ENCODE measurements at places on chromosomes 2 and 18.

GRCh38 chr2:120379916-120380893 is 34.3 kb downstream of the INHBB start:
- DNase-seq, result no peak

- DNase-seq, result no peak
These were observed 21.7 kb downstream of the TMX3 start for GRCh38 chr18:68693091-68693815.

- no peak for DNase-seq
These were observed 689 bp upstream of the YWHAQ start for GRCh38 chr2:9631553-9631819.

DNA sequence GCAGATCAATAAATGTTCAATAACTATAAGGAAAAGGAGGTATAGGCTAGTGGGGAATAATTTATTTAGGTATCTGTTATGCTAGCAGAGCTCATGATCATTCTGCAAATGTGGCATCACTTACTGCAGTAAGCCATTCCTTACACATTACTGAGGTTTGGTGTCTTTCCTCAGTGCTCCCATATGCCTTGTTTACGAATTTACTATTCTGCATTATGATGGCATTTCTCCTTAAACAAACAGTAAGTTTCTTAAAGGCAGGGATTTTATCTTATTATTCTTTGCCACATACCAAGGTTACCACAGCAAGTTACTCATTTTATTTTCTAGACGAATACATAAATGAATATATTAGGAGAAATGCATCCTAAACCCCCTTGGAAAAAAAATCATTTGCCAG is 88.4 kb downstream of the DSEL start:
- no peak for DNase-seq

GRCh38 chr18:12515550-12515949 is 107.8 kb downstream of the PRELID3A start:
- DNase-seq, result no peak

DNA sequence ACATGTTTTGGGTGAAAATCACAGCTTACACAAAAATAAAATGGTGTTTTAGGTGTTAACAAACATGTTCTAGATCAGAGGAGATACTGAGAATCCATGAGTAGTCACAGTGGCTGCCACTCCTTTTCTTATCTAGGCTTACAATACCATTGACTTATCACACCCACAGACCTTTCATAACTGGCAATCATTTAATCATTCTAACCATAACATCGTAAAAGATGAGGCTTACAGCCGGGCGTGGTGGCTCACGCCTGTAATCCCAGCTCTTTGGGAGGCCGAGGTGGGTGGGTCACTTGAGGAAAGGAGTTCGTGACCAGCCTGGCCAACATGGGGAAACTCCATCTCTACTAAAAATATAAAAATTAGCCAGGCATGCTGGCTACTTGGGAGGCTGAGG is 18.8 kb upstream of the SERPINB5 start:
- no peak for DNase-seq

DNA sequence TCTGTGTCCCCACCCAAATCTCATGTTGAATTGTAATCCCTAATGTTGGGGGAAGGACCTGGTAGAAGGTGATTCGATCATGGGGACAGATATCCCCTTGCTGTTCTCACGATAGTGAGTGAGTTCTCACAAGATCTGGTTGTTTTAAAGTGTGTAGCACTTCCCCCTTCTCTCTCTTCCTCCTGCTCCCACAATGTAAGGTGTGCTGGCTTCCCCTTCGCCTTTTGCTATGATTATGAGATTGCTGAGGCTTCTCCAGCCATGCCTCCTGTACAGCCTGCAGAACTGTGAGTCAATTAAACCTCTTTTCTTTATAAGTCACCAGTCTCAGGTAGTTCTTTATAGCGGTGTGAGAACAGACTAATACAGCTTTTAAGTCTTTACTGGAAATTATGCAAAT is 193.3 kb upstream of the RBBP8 start:
- no peak for DNase-seq

DNA sequence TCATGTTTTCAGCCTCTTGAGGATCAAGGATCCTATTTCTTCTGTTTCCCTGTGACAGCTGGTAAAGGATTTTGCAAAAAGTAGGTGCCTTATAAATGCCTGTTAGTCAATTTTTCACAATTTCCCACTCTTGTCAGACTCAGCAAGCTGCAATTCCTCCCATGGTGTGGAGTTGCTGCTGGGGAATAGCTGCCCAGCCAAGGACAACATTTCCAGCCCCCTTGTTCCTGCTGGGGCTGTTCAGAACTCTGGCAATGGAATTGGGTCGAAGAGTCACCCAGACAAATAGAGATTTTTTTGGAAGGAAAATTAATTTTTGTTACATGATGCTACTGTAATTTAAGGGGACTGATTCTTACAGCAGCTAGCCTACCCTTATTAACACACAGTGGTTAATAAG is 43.7 kb downstream of the FSHR start:
- DNase-seq, result no peak

DNA sequence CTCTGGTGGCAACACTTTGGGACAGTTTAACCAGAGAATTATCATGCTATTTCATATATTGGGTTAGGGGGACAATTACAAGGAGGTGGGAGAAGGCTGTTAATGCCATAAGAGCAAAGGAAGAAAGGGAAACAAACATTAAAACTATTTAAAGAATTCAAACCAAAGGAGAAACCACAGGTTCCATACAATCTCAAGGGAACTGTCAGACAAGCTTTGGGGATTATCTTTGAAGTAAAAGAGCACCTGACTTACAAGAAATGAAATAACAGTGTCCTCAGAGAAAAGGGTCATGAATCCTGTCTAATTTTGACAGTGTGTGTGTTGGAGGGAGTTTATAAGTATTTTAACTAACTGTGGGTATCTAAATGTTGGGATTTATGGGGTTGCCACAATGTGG is 44.4 kb downstream of the CERS6 start:
- DNase-seq, result no peak

- no peak for DNase-seq
These were observed 23.6 kb upstream of the GMCL1 start for GRCh38 chr2:69805887-69806286.

- DNase-seq, result no peak
These were observed 180.2 kb downstream of the LTBP1 start for GRCh38 chr2:33126958-33127357.

- no peak for DNase-seq
These were observed 87.1 kb upstream of the MCFD2 start for GRCh38 chr2:47002480-47003381.

- no peak for DNase-seq
These were observed 709.3 kb downstream of the SLC4A3 start for GRCh38 chr2:220336771-220337170.

DNA sequence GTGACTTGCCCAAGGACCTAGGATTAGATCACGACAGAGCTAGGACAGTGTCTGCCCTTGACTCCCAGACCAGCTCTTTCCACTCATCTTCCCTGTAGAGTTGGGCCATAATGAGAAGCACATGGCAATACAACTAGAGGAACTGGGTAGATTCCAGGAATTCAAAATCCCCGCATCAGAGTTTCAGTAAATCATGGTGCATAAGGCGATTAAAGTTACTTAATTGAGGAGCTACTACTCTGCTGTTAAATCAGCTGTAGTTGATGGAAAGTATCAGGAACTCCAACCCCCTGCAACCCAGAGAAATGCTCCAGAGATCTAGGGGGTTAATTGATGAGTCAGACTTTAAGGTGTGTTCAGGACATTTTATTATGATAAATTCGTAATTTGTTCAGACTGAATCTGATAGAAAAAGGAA is 5.7 kb downstream of the ANTXR1 start:
- no peak for DNase-seq

DNA sequence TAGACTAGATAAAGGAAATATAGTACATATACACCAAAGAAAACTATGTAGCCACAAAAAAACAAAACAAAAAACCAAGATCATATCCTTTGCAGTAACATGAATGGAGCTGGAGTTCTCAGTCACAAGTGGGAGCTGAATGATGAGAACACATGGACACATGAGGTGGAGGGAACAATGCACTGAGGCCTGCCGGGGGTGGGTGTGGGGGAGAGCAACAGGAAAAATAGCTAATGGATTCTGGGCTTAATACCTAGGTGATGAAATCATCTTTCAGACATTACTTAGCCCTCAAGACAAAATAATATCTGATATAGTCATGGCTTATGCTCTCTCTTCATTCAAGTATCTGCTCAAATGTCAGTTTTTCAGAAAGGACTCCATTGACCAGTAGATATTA is 930.6 kb downstream of the LRP1B start:
- DNase-seq, result no peak
